ENCODE measurements at places on chromosomes 12 and 14.

DNA sequence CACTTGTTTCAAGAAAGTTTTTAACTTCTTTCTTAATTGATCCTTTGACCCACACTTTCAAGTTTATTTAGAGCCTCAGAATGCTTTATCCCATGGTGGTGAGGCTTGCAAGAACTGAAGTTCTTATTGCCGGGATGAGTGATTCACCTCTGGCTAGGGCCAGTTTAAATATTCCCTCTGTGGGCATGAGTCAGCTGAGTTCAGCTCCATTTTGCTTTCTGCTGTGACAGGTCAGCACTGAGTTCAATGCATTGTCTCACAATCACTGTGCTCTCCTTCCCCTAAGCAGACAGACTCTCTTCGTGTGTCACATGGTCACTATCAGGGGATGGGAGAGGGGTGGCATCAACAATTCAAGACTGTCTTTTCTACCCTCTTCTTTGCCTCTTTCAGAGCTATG lies 514.6 kb upstream of the FBXO33 start:
- no peak for DNase-seq

GRCh38 chr14:50816395-50817047 lies 14.4 kb downstream of the NIN start:
- DNase-seq = no peak

DNA sequence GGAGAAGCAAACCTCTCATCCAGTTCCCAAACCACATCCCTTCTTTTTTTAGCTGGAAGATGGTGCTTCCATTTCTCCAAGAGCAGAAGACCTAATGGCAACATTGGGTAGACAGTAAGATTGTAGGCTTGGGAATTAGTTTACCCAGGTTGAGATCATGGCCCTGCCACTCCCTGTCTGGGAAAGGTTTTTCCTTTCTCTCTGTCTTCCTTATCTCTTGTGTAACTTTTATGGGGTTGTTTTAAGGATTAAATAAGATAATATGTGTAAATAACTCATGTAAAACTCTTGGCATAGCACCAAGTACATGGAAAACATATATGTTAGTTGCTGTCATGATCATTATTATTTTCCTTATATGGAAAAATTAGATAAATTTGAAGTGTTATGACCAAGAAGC lies 23.2 kb upstream of the PSMA6 start:
- no peak for DNase-seq

DNA sequence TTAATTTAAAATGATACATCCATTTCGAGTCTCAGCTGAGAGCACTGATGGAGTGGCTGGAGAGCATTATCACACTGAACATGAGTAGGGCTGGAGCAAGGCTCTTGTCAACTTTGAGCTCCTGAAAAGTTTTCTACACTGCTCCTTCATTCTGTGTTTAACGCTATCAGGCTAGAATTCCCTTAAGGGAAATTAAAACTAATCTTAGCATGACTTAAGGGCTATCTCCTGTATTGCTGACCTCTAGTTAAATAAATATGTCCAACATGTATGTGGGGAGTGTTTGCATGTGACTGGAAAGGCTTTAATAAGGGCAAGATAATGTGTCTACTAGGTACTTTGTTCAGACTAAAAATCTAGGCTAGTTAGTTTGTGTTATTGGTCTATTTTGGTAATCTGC lies 116.7 kb upstream of the CAND1 start:
- DNase-seq = no peak

DNA sequence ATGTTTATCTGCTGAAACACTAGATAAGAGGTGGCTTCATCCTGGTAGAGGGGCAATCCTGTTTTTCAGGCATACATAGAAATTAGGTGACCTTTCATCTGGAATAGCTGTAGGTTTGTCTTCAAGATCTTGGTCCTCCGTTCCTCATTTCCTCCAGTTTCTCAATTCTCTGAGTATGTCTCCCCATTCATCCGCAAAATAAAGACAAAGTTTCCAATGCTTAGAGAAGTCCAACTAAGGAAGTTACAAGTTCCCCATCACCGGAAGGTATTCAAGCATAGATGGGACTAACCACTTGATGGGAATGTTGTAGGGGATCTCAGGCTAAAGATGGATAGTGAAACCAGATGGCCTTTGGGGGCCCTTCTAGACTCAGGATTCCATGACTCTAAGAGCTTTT lies 34.3 kb downstream of the ERG28 start:
- DNase-seq = no peak

DNA sequence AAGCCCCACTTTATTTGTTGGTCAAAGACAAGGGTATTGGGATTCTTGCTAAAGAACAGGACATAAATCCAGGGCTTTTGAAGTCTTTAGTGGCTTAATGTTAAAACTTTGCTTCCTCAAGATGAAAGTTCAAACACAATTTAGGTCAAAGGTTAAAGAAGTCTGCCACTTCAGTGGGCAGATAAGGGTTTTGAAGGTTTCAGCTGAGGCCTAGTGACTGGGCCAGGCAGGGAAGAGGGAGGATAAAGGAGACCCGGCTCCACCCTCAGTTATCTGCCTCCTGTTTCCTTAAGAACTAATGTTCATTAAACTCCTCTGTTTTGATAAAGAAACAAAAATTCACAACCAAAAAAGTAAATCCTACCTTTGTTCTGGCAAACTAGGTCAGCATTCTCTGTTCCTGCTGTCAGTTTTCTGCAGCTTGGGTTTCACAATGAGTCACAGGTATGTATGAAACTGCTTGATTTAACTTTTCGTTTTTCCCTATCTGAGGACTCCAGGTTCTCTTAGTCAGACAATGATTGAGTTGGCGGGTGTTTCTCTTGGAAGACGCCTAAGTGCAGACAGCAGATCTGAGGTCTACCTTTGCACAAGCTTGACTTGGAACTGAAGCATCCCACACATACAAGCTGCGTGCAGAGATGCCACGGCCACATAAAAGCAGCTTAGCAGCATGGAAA lies 208.3 kb downstream of the EXOC5 start:
- DNase-seq = no peak

DNA sequence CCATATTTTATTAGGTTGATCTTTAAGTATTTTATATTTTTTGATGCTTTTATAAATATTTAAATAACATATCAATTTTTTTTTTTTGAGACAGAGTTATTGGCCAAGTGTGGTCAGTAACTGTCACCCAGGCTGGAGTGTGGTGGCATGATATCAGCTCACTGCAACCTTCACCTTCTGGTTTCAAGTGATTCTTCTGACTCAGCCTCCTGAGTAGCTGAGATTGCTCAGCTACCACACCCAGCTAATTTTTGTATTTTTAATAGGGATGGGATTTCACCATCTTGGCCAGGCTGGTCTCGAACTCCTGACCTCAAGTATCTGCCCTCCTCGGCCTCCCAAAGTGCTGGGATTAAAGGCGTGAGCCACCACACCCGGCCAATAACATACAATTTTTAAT lies 71.1 kb downstream of the FUT8 start:
- DNase-seq = no peak

GRCh38 chr12:56151672-56152131 lies 685 bp upstream of the MYL6B start:
- DNase-seq = peak; percentile 79

- no peak for DNase-seq
These were observed 27.1 kb downstream of the FAM222A start for GRCh38 chr12:109740694-109741245.

DNA sequence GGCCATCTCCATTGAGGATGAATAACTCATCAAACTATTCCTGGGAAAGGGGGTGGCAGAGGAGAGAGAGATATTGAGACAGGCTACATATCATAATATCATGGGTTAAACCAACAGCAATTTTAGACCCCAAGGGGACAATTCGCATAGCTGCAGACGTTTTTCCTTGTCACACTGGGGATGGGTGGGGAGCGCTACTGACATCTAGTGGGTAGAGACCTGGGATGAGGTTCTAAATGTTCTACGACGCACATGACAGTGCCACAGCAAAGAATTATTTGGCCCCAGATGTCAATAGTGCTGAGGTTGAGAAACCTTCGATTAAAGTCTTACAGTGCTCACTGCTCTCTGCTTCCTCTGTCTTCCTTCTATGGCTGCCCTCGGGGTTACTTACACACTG lies 425.6 kb downstream of the NRXN3 start:
- DNase-seq = no peak

DNA sequence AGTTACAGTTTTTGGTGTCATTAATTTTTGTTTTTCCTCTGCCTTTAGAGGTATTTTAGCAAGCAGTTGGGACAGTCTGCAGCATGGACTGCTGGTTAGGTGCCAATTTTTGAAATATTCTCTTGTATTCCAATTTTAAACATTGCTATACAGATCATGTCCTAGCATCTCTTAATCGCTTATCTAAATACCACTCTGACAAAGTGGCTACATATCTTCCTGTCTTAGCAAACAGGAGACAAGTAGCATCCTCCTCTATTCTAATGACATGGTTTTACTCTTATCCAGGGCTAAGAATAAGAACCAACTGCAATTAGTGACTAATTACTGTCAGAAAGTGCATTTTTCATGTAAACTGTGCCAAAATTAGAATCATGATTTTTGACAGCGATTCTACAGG lies 117.8 kb upstream of the ATP2B1 start:
- no peak for DNase-seq

GRCh38 chr12:110111476-110112334 lies 12.5 kb upstream of the IFT81 start:
- DNase-seq = no peak

GRCh38 chr12:112353393-112353792 lies 28.8 kb downstream of the HECTD4 start:
- no peak for DNase-seq

DNA sequence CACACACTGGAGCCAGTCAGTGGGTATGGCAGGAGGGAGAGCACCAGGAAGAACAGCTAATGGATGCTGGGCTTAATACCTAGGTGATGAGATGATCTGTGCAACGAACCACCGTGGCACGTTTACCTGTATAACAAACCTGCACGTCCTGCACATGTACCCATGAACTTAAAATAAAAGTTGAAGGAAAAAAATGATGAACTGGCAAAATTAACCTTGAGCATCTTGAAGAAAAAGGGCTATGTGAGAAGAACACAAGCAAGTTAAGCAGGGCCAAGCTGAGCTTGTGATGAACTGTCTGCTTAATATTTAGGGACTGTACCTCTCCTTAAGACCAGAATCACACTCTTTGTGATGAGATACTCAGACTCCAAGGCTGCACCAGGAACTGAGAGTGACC lies 70.0 kb downstream of the TTC6 start:
- no peak for DNase-seq

DNA sequence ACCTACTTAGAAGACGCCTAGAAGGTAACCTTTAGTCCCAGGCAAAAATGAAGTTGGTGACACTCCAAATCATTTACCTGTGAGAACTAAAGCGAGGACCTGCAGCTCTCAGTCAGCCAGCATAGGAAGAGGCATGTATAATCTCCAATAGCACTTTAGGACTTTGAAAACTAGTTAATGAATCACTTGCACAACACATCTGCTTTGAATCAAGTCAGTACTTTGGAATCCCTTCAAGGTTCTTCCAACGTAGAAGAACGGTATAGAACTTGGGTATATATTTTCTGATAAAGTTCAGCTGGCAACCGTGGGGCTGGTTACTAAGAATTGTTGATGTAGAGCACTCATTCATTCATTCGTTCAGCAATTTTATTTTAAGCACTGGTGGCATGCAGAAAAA lies 251.9 kb downstream of the TMEM132D start:
- DNase-seq = no peak

DNA sequence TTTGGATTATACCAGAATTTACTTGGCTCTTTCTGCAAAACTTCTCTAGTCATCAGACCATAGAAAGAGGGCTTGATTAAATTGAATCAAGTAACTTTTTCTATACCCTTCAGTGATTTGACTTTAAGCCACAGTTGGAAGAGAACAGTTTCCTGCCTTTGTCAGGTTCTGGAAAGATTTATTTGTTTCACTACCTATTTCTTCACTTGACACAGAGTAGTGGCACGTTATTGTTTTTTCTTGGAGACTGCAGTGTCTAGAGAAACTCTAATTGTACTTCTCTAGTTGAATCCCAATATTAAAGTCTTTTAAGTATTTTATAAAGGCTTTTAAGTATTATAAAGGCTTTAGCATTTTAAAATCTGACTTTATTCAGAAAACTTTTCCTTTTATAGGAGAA lies 138.1 kb downstream of the TMEM117 start:
- DNase-seq = no peak

GRCh38 chr14:101445278-101445677 lies 116.0 kb upstream of the DIO3 start:
- DNase-seq = no peak

GRCh38 chr12:54991161-54991990 lies 6.8 kb upstream of the TESPA1 start:
- peak; percentile 46 for DNase-seq
